ENCODE measurements at places on chromosomes 3 and 15.

DNA sequence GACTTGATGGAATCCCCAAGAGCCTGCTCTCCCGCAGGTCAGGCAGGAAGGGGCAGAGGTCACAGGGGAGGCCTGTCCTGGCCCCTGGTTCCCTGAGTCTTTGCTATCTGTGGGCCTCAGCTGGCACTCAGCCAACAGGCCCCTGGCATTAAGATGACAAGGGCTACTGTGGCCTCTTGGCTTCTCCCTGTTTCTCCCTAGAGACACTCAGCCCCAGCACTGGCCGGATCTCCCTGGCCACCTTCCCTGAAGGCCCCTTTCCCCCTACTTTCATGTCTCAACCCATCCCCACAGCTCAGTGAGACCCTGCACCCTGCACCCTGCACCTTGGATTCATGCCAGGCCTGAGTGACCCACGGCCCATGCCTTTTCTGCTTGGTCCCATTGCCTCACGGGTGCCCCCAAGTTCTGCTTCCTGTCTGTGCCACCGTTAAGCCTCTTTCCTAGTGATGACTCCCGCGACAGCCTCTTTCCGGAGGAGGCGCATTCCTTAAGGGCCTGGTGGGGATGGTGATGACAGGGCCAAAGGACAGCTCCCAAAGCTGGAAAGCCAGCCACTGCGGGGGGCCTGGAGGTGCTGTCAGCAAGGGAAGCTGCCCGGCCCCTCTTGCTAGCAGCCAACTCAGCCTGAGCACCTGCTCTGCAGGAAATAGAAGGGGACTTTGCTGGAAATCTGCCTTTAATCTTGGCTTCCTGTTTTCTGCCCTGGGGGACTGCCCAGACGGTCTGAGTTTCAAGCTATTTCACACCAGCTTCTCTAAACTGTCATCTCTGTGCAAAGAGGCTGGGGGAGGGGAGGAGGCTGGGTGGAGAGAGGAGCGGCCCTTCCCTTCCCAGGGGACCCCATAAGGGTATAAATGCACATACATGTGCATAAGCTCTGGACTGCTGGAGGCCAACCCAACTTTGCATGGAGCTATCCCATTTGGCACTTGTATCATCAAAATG lies 4.8 kb upstream of the CSK start:
- no peak for DNase-seq

- DNase-seq = no peak
Measured at GRCh38 chr15:70268698-70269251, 171.1 kb upstream of the TLE3 start.

DNA sequence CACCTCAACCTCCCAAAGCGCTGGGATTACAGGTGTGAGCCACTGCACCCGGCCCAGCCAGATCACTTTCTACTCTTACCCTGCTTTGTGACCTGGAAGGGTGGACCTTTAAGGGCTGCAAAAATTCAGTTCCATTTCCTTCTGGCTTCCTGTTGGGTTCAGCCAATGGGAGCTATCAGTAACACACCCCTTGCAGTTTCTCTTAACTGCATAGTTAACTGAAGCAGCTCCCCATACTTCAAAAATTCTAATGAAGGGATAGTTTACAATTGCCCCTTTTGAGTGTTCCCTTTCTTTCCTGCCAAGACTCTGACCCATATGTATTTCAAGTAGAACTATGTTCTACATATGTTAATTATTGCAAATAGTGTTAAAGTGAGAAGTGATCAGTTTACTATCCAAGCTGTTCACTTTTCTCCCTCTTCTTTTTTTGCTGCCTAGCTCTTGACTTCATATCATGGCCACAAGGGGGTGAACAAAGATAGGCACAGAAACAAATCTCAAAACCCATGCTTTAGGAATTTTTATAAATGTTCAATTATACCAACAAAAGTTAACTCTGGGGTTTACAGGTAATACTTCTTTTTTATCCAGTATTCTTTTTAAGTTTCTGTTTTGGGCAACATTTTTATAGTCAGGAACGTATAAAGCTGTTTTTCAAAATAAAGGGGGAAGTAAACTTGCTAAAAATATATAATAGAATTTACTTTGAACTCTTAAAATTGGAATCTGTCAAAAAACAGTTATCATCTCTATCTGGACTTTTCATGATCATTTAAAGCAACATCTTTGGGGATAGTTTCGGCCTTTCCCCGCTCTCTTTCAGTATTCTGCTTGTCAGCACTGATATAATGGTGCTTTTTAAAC lies 8.1 kb downstream of the PGBD4 start:
- DNase-seq = peak; percentile 14

- DNase-seq = no peak
Measured at GRCh38 chr3:195241592-195242355, 29.2 kb downstream of the XXYLT1 start.

- no peak for DNase-seq
Measured at GRCh38 chr3:113245761-113246161, 34.4 kb downstream of the BOC start.

DNA sequence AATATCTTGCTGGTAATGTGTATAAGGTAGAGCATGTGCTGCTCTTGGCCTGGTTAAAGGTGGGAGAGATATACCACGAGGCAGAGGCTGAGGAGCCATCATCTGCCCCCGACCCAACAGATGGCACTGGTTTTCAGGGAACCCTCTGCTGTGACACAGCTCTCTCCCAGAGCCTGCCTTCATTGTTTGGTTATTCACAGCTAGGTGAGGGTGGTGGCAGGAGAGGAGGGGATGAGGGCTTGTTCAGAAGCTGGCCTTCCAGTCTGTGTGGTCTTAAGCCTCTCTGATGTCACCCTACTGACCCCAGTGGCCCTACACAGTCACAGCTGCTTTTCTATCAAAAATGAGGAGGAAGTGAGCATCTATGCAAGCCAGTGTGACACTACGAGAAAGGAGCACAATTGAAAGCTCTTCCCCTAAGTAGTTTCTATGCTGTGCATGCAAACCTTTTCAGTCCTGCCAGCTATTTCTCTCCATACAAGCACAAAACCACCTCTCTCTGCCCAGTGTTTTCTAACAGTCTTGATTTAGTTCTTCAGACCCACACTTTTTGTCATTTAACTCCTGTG lies 258.4 kb upstream of the AGTR1 start:
- no peak for DNase-seq

GRCh38 chr3:159536876-159537275 lies 451.8 kb upstream of the IL12A start:
- DNase-seq = no peak

GRCh38 chr3:143769616-143770015 lies 78.7 kb downstream of the SLC9A9 start:
- no peak for DNase-seq

DNA sequence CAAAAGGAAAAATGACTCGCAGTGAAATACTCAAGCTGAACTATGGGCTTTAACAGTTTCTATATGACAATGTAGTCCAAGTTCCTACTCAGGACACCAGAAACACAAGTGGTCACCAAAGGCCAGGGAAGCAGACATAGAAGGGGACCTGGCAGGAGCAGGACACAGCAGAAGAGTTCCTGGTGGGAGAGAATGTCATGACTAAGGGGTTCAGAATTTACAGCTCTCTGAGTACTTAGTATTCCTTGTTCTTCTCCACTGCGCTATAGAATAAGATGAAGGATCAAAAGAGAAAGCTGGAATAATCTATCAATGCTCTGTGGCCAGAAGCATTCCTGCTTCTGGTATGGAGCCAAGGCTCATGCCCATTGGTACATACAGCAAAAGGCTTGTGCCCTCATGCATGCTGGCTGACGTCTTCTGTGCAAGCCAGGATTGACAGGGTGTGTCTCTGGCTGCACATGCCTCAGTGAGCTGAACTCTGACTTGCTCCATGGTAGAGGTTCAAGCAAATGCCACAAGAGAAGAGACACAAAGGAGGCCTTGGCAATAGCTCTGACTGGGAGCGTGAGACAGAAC lies 128.7 kb upstream of the SLC2A2 start:
- no peak for DNase-seq

DNA sequence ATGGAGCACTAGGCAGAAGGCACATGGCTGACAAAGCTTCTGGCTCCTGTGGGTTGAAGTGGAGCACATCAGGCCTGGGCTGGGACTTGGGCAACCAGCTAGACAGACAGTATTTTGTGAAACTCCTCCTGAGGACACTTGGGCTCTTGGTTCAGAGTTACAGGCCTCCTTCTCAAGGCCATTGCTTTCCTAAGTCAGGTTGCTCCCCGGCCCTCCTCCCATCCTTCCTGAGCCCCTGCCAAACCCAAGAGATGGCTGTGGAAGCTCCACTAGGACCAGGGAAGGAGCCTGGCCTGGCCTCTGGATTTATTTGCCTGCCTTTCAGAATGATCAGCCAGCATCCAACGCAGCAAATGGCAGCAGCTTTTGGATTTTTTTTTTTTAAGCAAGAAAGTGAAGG lies 56.3 kb downstream of the MAGEF1 start:
- no peak for DNase-seq

DNA sequence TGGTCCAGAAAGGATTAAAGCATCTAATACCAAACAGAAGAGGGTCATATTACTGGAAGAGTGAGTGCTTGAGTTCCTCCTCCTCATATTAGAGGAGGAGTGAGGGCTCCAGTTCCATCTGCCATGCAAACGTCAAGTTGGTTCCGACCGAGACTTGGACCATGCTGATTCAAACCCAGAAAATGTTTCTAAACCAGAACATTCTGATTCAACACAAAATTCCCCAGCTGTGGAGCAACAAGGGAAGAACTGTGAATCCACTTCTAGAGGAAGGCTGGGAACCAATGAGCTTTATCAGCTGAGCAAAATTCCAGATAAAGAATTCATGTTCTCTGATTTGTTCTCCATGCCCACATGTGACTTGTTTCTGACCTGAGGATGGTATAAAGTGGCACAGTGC lies 135.6 kb upstream of the WNT5A start:
- DNase-seq = no peak

DNA sequence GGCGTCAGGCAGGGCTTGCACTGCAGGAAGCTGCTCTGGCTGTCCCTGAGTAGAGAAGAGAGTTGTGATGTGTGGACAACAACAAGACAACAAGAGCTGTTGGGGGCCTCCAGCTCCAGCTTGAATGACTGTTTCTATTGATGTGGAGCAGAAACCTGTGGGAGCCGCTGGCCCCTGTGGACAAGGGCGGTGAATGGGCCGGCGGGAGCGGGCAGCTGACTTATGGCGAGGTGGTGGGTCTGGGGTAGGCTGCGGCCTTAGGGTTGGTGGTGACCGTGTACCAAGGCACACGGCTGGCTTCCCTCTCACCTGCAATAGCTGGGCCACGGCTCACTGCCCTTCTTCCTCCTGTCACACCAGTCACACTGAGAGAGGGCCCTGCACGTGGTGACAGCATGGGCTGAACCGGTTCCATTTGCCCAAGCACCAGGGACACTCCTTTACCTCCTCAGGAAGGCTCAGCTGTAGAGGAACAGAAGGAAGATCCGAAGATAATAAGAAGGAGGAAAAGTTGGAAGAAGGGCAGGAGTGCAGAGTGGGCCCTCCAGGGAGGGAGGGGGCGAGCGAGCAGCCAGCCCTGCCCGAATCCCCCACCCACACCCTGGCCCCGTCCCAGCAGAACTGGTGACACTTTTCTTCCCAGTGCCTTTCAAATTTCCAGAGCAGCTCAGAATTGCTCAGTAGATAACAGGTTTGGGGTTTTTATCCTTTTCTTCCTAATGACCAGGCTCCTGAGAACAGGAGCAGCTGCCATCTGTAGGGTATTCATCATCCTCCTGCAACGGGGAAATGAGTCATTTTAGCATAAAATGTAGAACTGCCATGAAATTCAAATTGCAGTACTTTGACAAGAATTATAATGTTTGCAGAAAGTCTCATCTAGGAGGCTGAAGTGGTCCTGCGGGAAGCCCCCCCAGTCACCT lies 136.9 kb downstream of the TJP1 start:
- no peak for DNase-seq

- no peak for DNase-seq
Measured at GRCh38 chr3:8560366-8561007, 58.9 kb downstream of the LMCD1 start.

GRCh38 chr3:179991883-179992282 lies 44.9 kb downstream of the PEX5L start:
- DNase-seq = no peak

- no peak for DNase-seq
Measured at GRCh38 chr15:66866656-66867055, 164.6 kb downstream of the SMAD6 start.

DNA sequence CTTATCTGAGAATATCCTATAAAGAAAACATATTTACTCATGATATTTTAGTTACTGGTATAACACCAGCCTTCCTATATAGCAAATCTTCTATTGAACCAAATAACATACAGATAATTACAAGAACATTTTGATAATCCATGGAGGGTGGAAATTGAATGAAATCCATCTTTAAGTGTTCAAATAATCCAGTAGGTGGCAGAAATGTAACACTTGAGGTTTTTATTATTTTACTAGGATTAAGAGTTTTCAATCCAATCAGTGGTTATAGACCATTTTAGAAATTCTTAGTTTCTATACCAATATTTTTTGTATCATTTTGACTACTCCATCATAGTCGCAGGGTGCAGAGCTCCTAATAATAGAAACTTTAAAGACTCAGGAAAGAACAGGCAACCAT lies 101.9 kb upstream of the KCNH8 start:
- no peak for DNase-seq

DNA sequence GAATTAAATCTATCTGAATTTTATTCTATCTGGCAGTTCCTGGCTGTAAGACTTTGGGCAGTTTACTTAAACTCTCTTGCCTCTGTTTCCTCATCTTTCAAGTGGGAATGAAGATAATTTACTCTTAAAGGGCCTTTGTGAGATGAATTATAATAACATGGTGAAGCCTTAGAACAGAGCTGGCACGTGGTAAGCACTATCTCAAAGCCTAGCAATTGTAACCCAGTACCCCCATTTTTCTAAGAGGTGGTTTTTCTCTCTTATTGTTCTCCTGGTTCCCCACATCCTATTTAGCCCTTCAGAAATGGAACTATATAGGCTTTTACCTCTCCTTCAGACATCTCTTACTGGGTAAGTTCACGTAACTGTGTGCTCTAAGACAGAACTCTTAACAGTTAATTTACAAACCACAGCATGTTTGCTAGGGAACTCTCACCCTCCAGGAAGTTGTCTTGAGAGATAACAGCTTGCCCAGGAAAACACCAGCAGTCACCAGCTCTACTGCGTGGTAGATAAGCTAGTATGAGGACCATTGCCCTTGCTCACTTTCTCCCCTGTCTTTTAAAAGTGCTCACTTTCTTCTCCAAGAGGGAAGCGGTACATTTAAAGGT lies 12.3 kb upstream of the CRBN start:
- no peak for DNase-seq

DNA sequence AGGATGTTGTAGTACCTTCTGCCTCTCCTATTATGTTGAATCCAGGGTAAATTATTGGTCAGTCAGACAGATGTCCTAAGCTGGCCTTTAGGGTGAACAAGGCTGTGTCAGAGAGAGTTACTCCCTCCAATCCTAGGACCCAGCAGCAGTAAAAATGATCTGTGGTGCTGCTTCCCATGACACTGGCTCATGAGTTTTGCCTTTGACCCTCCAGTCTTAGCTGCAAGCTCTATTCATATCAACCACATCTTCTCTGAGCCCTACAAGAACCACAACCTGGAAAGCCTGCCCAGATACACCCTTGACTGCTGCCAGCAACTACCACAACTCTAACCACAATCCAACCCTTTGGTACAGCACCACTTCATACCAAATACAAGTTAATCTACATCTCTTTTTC lies 27.2 kb upstream of the PHLDB2 start:
- DNase-seq = no peak
